Hematopoietic multipotent progenitor cell treated with erythropoietin and hydrocortisone succinate and interleukin-3 and kit ligand, for 4 days (in vitro differentiated cells): ENCODE measurements at places on chromosomes 6 and 20.

GRCh38 chr20:2140561-2140960 is 38.9 kb downstream of the STK35 start:
- no peak for DNase-seq

DNA sequence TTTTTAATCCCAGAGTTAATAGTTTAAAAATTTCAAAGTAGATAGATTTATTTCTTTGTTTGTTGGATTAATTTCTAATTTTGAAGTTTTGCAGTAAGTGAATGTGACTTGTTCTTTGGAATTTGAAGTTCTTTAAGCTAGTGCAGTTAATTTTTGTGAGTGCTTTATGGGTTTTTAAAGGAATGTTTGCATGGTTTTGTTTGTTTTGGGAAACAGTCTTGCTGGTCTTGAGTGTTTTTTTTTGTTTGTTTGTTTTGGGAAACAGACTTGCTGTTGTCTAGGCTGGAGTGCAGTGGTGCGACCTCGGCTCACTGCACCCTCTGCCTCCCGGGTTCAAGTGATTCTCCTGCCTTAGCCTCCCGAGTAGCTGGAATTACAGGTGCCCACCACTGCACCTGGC is 9.5 kb downstream of the PANK2 start:
- no peak for DNase-seq

- no peak for DNase-seq
These were observed 276.7 kb downstream of the FARS2 start for GRCh38 chr6:5537967-5538366.

DNA sequence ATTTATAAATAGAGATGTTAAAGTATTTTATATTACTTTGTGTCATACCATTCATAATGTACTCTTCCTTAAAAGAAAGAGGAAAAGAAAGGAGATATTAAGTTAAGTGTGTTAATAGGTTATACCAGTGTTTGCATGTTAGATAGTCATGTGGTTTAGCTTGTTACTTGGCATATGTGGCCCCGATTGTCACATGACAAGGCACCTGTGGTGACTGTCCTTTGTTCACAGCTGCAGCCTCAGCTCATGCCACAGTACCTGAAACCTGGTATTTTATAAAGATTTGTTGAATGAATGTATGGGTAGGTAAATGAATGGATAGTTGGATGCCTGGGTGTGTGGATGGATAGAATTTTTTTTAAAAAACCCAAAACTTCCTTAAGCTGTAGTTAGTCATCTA is 306.1 kb upstream of the FLRT3 start:
- no peak for DNase-seq

DNA sequence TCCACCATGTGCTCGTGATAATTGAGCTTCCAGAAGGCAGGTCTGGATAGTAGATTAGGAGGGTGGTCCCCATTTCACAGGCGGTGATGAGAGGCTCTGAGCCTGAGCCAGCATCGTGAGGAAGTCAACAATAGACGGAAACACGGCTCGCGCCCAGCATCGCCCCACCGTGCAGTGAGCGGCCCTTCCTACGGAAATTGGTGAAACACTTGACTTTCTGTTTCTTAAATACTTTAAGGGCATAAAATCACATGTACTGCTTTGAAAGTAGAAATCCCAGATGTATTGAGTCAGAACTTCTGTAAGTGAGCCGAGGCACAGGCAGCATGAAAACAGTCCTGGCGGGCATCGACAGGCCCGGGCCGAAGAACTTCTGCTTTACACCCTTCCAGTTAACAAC is 4.3 kb upstream of the KIF25 start:
- no peak for DNase-seq
